ENCODE measurements at places on chromosomes 16 and 17.

DNA sequence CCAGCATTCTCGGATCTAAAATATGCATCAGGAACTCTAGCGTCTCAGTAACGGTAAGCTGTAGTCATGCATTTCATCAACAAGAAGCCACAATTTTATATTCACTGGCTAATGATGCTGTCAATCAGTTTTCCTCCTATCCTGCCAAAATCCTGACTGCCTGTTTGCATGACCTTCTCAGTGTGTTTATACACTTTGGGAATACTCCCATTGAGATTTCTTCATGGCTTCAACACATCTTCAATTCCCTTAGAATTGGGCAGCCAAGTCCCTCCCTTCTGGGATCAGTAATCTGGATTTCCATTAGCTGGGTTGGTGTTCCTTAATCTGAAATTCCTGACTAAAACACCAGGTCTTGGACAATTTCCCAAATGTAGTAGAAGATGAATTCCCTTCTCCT is 348.9 kb upstream of the DYNLRB2 start:
- no peak for DNase-seq

GRCh38 chr16:31674686-31675085 is 147.0 kb downstream of the AHSP start:
- no peak for DNase-seq

- no peak for DNase-seq
Measured at GRCh38 chr16:86669937-86670749, 91.8 kb downstream of the FOXL1 start.

DNA sequence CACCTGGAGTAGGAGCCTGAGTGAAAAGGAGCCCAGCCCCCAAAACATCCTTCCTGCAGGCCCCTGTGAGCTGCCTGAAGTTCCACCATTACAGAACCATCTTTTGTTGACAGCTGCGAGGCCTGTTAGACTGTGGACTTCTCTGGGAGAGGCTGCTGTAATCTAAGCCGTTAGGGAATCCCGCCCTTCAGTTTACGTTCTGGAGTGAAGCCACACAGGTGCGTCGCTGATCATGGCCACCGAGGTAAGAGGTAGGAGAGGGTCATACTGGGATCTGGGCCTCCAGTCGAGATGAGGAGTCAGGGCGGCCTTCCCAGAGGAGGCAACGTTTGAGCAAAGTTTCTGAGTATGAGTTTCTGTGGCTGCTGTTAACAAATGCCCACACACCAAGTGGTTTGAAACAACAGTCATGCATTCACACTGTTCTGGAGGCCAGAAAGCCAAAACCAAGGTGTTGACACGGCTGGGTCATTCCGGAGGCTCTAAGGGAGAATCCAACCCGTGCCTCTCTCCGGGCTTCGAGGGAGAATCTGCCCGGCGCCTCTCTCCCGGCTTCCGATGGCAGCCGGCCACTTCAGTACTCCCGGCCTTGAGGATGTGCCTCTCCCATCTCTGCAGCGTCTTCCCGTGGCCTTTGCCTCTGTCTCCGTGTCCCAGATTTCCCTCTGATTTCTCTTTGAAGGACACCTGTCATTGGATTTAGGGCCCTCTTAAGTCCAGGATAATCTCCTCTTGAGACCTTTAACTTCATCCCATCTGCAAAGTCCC is 26.6 kb upstream of the ATP2C2 start:
- no peak for DNase-seq

DNA sequence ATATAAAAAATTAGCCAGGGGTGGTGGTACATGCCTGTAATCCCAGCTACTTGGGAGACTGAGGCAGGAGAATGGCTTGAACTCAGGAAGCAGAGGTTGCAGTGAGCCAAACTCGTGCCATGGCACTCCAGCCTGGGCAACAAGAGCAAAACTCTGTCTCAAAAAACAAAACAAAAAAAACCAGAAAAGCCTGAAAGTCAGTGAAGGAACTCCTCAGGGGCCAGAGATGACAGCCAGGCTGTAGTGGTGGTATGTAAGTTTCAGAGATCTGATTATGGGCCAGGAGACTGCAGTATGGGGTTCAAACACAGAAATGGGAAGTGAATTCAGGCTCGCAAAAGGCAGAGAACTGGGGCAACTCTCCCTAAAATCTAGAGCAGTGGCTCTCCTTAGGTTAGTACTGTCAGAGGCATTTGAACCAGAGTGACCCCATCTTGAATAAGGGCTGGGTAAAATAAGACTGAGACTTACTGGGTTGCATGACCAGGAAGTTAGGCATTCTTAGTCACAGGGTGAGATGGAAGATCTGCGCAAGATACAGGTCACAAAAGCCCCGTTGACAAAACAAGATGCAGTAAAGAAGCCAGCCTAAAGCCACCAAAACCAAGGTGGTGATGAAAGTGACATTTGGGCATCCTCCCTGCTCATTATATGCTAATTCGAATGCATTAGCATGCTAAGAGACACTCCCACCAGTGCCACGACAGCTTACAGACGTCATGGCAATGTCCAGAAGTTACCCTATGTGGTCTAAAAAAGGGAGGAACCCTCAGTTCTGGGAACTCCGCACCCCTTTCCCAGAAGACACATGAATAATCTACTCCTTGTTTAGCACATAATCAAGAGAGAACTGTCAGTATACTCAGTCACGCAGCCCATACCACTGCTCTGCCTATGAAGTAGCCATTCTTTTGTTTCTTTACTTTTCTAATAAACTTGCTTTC is 120.2 kb upstream of the XYLT1 start:
- peak; percentile 21 for DNase-seq

GRCh38 chr17:9986754-9987382 is 81.8 kb upstream of the RCVRN start:
- no peak for DNase-seq

DNA sequence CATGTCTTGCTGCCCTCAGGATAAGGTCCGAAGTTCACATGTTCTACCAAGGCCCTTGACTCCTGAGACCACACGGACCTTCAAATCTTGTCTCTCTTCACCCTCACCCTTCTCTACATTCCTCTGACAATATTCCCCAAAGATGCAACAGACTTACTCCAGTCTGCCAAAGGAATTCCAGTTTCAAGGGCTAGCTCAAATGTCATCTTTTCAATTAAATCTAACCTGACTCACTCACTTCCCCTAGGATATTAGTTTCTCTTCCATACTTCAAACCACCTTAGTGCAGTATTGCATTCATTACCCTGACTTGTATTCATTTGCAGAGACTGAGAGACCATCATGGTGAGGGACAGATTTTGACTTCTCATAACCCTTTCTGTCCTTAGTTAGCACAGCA is 59.6 kb upstream of the ADCY9 start:
- DNase-seq, result no peak

GRCh38 chr17:61251939-61252865 is 147.4 kb upstream of the TBX2 start:
- no peak for DNase-seq

DNA sequence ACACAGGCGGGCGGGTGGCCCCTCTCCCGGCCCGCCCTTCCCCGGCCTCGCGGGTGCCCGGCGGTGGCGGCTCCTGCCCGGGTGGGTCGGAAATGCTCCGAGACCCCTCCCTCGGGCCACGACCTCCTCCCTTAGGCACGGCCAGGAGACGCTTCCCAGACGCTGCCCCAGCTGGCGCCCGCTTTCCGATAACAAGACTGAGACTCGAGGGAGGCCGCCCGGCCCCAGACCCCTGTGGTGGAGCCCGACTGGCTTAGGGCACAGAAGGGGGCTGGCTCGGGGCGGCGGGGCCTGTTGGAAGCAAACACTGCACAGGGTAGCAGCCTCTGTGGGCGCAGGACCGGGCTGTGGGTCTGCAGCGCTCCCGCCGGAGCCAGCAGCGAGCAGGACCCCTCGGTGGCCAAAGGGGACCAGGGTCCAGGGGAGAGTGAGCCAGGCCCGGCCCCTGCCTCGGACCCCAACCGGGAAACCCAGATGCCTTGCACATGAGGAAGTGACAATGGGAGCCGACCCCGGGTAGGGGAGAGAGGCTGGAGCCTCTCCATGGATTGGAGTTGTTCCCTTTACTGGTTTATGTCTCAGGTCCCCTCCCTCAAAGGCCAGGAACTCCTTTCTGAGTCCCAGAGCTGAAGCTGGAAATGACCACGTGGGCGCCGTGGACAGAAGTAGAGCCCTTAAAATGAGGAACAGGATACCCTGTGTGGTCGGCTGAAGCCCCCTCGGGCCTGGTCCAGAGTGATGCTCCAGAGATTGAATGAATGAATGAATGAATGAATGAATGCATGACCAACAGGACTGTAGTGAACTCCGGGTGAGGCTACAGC is 19.8 kb upstream of the ADCY7 start:
- DNase-seq, result no peak

- no peak for DNase-seq
Measured at GRCh38 chr17:69499318-69499717, 84.8 kb downstream of the MAP2K6 start.

DNA sequence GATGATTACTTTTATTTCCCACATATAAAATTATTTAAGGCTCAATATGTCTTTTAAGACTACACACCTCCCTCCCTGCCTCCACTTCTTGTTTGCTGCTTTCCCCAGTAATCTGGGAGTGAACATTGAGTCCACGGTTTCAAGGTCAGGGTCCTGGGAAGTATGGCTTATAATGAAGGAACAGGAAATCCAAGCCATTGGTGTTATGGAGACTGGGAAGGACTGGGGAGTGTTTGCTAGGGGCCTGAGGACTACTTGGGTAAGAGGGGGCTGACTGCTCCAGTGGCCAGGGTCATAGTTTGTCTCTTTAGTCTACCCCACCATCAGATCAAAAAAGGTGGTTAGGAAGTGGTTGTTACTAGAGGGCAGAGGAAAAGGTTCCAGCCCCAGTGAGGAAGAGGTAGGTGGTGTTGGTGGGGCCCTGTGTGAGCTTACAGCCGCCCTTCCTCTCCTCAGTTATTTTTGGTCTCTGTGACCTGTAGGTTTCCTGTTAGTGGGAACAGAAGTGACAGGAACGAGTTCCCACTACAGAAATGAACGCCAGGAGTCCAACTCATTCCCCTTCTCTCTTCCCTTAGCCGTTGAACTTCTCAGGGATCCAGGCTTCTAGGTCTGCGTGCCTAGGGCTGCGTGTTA is 742 bp upstream of the SLC16A13 start:
- no peak for DNase-seq

DNA sequence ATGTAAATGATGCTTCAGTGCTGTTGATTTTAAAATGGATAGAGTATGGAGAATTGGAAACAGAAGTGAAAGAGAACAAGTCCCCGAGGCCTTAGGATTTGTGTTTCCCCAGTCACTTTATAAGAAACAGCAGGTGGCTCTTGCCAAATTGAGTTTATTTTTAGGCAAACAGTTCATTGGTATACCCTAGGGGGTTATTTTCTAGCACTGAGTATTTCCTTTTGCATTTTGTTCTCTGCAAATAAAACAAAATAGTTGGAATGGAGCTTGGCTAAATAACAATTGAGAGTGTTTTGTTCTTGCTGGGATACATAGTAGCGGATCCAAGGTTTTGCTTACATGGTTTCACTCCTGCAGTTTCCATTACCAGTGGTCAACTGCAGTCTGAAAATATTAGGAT is 591.1 kb upstream of the C16orf82 start:
- DNase-seq, result no peak

- peak; percentile 84 for DNase-seq
Measured at GRCh38 chr16:68264128-68265077, at the start of gene SLC7A6. Gene SLC7A6 (plus strand): TSS chr16:68264526. CDS start chr16:68274727, 10,201 bp downstream.

DNA sequence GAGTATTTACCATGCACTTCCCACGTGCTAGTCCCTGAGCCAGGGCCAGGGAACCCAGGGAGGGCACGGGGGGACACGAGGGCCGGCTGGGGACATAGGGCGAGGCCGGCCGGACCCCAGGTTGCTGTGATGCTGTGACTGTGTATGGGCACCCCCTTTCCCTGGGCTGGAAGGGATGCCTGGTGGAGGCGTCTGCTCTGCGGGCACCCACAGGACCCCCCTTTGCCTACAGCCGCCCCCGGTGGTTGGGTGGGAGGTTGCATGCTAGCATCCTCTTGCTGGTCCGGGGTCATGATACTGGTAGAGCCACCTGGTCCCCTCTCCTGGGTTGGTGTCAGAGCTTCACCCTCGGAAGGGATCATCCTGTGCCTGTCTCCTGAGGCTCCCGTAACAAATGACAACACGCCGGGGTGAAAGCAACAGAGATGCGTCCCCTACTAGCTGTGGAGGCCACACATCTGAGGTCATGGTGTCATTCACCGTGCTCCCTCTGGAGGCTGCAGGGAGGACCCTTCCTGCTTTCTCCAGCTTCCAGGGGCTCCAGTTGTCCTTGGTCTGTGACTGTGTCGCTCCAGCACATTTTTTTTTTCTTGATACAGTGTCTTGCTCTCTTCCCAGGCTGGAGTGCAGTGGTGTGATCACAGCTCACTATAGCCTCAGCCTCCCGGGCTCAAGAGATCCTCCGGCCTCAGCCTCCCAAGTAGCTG is 3.1 kb upstream of the CIAO3 start:
- DNase-seq, result no peak

DNA sequence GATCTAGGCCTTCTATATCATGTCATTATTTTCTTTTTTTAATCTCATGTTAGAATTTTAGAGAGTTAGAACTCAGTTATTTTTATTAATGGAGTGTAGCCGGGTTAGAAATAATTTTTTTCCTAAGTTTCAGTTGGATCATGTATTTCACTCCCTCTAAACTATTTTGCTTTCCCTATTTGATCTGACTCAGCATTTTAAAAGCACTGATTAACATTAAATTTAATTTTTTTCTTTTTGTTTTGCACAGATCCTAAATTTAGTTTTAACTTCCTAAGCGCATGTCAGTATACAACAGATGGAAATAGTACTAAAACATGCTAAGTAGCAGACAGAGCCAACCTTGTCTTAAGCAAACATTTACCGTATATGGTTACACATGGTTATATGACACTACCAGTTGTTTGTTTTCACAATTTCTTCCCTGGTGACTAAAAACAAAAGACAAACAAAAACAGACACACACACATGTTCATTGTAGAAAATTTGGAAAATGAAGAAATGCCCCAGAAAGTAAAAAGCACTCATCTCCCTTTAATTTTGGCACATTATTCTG is 33.6 kb upstream of the RAB11FIP4 start:
- no peak for DNase-seq

DNA sequence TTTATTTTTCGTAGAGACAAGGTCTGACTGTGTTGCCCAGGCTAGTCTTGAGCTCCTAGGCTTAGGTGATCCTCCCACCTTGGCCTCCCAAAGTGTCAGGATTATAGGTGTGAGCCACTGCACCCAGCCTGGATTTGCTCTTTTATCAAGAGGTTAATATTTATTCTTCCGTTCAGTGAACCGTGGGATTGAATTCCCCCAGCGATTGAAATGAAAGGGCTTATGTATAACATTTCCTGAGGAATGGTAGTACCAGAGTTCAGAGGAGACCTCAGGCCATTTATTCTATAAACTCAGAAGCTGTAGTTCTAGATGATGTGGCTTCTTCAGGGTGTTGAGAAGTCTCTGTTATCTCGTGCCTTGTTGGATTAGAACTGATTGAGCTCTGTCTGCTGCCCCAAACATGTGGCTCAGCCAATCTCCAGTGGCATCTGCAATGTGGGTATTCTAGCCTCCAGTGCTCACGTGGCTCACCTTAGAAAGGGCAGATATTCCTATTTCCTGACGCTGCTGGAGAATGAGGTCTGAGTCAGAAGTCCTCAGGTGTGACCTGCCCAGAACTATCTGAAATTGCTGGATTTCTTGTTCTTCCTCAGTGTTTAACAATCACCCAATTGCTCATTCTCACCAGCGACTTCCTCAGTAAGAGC is 22.5 kb downstream of the HMOX2 start:
- no peak for DNase-seq

Data from T-helper 9 cell (primary cell).